ENCODE measurements at places on chromosomes 16 and 17.

DNA sequence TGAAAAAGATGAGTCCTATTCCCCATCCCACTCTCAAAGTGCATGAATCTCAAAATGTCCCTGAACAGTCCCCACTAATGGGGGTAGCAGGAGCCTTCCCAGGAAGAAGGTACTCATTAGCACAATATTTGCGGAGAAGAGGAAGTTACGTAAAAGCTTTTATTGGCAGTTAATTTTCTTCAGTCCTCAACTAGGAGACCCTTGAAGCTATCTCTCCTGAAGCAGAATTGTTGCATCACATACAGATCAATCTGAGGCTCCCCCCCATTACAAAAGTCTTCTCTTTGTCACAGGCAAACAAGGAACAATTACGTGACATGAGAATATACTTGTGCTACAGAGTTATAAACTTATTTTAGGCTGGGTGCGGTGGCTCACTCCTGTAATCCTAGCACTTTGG, 14.2 kb downstream of the SLFN12L start:
- no peak for DNase-seq

GRCh38 chr17:81454473-81454872, 58.1 kb downstream of the ACTG1 start:
- no peak for DNase-seq

DNA sequence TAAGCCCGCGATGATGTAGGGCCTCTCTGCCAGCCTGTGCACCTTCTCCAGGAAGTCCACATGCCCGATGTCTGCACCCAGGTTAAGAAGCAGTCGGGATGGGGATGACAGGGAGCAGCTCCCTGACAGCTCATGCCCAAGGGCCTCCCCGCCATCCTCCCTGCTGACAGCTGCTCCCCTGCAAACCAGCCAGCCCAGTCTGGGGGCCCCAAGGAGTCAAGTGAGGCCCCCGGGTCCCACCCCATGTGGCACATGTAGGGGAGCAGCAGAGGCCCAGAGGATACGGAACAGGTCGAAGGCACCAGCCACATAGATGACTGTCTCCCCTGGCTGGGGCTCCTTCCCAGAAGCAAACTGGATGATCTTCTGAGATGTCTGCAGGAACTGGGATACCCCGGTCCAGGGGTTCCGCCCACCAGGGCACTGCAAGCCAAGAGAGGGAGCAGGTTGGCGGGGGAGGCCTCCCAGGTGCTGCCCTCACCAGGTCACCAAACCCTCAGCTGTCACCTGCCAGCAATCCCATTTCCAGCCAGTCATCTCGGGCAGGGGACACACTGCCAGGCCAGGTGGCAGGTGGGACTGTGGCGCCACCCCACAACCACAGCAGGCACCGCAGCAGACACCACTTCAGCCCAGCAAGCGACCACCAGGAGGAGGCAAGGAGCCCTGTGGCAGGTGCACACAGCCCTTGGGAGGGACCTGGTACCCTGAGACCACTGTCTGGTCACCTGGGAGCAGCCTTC, 4.6 kb downstream of the PCYT2 start:
- no peak for DNase-seq

- DNase-seq, result peak; percentile 13
These were observed at the start of gene LASP1NB for GRCh38 chr17:38925263-38925995. LASP1NB (plus strand) TSS chr17:38925614.

GRCh38 chr16:354971-355461, 2.5 kb upstream of the AXIN1 start:
- DNase-seq, result no peak

GRCh38 chr17:39641097-39641496, 4.2 kb downstream of the STARD3 start:
- DNase-seq, result no peak

GRCh38 chr17:44199553-44200477, at the start of gene ATXN7L3:
ATXN7L3 (minus strand) TSS chr17:44199884; CDS start chr17:44198070, 1,814 bp downstream.
- peak; percentile 100 for DNase-seq

DNA sequence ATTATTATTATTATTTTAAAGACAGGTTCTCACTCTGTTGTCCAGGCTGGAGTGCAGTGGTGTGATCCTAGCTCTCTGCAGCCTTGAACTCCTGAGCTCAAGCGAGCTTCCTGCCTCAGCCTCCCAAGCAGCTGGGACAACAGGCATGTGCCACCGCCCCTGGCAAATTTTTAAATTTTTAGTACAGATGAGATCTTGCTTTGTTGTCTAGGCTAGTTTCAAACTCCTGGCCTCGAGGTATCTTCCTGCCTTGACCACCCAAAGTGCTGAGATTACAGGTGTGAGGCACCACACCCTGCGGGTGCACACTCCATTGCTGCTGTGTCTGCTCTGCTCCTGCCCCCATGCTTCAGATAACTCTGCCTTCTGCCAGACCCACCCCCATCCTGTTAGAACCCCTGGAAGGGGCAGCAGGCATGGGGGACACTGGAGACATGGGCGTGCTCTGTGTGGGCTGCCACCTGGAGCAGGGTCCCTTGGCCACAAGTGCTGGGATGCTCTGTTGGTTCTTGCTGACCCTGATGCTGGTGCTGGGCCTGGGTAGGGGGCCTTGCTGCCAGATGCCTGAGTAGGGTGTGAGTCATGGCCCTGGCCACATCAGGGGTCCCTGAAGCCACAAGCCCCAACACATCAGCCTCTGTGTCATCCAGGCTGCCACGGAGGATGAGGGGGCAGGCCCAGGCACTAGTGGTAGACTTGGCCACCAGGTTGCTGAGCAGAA, 2.6 kb downstream of the GGT6 start:
- DNase-seq, result no peak

DNA sequence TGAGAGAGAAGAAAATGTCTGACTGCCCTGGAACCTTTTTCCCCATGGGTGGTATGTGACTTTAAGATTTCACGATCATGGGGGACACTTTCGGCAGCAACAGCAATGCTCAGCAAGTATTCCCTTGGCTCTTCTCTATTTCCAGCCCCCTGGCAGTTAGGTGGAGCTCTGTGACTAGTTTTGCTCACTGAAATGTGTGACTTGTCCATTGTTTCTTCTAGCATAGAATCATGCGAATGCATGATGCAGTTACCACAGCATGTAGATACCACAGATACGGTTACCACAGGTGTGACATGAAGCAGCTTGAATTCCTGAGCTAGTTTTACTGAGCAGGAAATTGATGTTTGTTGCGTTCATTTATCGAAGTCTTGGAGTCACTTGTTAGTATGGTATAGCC, 1034.5 kb upstream of the EEF2KMT start:
- no peak for DNase-seq

- DNase-seq, result no peak
These were observed 46.3 kb downstream of the SNX11 start for GRCh38 chr17:48153691-48154358.

GRCh38 chr16:53529513-53529912, 26.5 kb upstream of the AKTIP start:
- DNase-seq, result no peak

- DNase-seq, result no peak
These were observed 339.0 kb downstream of the TMEM114 start for GRCh38 chr16:8251298-8251697.

GRCh38 chr17:21005367-21005766, 37.4 kb downstream of the USP22 start:
- no peak for DNase-seq

DNA sequence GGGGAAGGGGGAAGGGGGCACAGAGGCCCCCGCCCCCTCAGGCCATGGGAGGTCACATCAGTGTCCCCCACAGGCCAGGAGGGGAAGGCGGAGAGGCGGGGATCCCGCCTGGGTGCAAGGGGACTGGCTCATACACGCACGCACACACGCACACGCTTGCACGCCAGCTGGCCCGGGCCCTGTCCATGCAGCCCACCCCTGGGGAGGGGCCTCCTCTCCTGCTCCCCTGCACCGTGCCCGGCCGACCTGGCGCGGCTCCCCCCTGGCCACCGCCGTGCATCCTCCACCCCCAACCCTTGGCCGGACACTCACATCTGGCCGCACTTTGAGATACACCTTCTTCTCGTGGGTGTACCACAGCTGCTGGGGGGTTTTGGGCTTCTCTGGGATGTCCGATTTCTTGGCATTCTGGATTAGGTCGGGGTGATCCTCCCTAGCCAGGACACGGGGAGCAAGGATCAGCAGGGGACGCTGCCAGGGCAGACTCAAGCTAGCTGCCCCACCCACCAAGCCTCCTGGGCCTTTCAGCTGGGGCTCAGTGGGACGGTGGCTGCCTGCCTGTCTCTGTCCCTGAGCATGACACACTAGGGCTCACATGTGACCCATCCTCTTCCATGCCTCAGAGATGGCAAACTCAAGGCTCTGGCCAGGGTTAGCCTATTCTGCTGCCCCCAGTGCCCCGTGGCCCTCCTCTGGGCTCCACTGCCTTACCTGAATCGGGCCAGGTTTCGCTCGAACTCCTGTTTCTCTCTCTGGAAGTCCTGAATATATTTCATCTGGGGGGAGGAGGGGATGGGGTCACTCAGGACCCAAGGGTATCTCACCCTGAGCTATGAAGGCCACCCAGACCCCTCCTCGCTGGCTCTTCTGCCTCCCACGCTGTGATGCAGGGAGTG, 6.7 kb downstream of the UBTF start:
- no peak for DNase-seq

GRCh38 chr16:4247460-4247784, 5.5 kb upstream of the SRL start:
- no peak for DNase-seq

DNA sequence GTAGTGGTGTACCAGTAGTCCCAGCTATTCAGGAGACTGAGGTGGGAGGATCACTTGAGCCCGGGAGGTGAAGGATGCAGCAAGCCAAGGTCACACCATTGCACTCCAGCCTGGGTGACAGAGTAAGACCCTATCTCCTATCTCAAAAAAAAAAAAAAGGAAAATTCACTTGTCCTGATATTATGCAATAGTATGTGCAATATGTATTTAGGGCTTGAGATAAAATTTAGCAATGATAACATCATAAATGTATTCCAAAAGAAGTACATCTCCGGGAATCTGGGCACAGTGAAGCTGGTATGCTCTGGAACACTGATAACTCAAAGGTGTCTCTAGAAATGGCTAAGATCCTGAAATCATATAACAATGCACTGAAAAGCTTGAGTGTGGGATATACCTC, 74.5 kb downstream of the NCOR1 start:
- DNase-seq, result no peak

DNA sequence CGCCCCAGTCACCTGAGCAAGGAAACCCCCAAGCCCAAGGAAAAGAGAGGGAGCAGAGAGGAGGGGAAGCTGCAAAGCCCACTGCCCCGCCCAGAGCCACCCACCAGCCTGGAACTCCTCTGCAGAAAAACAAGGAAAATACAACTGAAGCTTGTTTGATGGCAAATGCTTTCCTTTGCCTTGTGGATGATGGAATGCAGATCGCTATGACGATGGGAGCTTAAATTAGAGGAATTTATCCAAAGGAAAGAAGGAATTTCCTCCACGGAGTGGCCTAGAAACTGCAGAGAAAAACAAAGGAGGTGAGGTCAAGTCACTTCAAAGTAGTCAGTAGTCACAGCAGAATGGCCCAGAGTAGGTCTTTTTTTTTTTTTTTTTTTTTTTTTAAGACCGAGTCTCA, 31.5 kb upstream of the ASGR2 start:
- DNase-seq, result no peak

DNA sequence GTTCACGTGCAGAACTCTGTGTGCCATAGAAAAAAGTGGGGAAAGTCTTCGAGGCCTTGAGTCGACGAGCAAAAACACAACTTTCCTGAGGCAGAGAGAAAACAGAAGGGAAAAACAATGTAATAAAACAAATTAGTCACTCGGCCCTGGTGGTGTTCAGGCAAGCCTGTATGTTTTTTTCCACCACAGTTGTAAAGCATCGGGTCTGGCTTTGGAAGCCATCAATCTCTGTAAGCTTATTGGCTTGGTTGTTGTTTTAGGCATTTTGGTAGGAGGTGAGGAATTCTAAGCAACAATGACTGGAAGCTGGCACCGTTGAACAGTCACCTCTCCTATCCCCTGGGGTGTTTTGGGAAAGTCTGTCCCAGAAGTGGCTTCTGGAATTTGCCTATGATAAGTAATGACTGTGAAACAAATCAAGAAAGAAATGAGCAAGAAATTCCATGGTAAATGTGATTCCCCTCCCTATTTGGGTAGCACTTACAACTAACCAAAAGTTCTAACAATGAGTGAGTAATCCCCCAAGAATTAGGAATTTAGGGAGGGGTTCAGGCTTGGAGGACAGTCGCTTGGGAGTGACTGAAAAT, 2.8 kb downstream of the CDH13 start:
- DNase-seq, result no peak

- no peak for DNase-seq
These were observed 18.9 kb upstream of the P2RX1 start for GRCh38 chr17:3935140-3935542.

- DNase-seq, result no peak
These were observed 934.8 kb upstream of the EEF2KMT start for GRCh38 chr16:6032438-6032837.

- DNase-seq, result no peak
These were observed 25.0 kb downstream of the NXN start for GRCh38 chr17:954431-955164.

DNA sequence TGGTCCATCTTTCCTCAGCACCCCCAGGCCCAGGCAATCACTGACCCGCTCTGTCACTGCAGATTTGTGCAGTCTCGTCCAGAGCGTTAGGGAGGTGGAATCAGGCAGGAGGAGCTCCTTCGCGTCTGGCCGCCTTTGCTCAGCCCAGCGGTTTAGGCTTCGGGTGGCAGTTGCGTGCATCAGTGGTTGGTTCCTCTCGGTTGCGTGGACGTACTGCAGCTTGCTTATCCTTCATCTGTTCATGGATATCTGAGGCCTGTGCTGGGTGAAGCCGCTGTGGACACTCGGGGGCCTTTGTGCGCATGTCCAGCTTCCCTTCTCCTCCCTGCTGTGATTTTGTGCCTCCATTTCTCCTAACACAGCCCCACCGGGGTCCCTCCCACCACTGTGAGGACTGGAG, 4.7 kb upstream of the P2RX1 start:
- no peak for DNase-seq

GRCh38 chr17:38333635-38334295, 10.0 kb downstream of the GPR179 start:
- DNase-seq, result no peak

GRCh38 chr16:68800257-68800875, 43.0 kb upstream of the TANGO6 start:
- DNase-seq, result no peak

- peak; percentile 64 for DNase-seq
These were observed 120.9 kb downstream of the MRM1 start for GRCh38 chr17:36722121-36722902.

DNA sequence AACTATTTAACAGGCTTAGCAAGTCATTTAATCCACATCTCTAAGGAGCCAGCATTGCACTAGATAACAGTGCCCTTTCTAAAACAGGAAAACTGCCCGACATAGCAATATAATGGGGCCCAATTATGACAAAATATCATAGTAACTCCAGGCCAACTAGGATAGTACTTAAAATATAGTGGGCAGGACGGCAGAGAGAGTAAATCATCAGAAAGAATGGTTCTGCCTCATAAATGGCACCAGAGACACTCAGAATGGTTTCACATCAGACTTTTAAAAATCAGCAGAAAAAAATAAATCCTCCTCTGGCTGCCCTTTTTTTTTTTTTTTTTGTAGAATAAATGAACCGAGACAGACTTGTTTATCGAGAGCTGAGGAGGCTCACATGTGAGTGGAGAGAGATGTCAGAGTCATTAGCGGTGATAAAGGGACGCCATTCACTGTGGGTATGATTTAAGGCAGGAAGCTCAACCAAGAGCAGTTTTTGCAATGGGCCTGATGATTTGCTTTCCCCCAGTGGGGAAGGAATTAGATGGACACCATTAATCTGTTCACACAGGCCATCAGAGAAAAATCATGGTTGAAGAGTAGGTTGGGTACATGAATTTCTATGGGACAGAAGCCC, 62.6 kb downstream of the CPPED1 start:
- DNase-seq, result no peak

Data from stimulated activated CD4-positive, alpha-beta T cell treated with anti-CD3 and anti-CD28 coated beads, Interleukin-1b, Interleukin-23, amount 100 ng/mL, for 1 hour (primary cell).